Right lobe of liver (tissue), 6 donors: ENCODE measurements at places on chromosomes 1 and 21. TPM values are rescaled to one million over a fixed set of nuclear protein-coding genes. Genes with fewer than 3 reads are reported as not detected.

GRCh38 chr1:113957984-113958383, 21.3 kb upstream of the OLFML3 start:
- no peak for DNase-seq
- H3K4me3 ChIP-seq = no peak overlapping the region
- peaks cover 51% of the 10 kb centered on the region for H3K36me3 ChIP-seq
- no peaks in the 10 kb centered on the region for H3K4me1 ChIP-seq

- H3K4me1 ChIP-seq = no peaks in the 10 kb centered on the region
- no peak overlapping the region for H3K4me3 ChIP-seq
- no peaks in the 10 kb centered on the region for H3K27me3 ChIP-seq
Observed at GRCh38 chr1:102840741-102841140, 267.6 kb downstream of the COL11A1 start.

- no peak for DNase-seq
- no peak overlapping the region for H3K27ac ChIP-seq
- no peaks in the 10 kb centered on the region for H3K36me3 ChIP-seq
- no peaks in the 10 kb centered on the region for H3K27me3 ChIP-seq
Observed at GRCh38 chr1:182671750-182672486, 12.5 kb downstream of the RGS8 start.

DNA sequence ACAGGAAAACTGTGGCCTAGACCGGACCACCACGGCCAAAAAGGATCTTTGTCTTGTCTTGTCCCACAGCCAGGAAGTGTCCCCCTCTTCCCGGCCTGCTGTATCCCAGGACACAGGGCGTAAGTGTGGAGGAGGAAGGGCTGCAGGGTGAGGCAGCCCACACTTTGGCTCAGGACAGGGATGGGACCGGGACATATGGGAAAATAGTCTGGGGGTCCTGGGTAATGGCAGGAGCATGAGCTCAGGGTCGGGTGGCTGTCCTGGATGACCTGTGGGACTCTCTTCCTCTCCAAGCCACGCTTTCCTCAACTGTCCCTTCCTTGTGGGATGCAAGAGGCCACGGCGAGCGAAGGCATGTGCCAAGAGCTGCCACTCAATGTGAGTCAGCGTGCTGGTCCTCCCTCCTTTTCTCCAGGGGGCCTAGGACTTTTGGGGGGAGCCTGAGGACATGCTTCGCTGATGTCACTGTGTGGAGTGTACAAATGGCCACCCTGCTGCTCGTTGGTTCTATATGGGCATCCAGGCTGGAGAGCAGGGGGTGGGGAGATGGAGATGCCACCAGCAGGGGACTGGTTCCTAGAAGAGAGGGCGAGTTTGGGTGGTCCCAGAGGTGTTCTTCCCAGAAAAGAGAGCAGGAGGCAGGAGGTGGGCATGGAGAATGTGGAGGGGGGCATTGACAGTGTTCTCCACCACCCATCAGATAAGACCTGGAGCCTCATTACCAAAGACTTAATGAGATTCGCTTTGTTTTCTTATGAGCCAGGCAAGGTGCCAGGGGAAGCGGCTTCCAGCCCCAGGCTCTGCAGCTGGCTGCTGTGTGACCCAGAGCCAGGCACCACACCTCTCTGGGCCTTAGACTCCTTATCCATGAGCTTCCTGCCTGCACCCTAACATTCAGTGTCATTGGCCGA, 11.5 kb upstream of the PADI1 start:
- H3K36me3 ChIP-seq = no peaks in the 10 kb centered on the region
- H3K27ac ChIP-seq = no peak overlapping the region
- no peaks in the 10 kb centered on the region for H3K4me1 ChIP-seq
- no peak for DNase-seq

DNA sequence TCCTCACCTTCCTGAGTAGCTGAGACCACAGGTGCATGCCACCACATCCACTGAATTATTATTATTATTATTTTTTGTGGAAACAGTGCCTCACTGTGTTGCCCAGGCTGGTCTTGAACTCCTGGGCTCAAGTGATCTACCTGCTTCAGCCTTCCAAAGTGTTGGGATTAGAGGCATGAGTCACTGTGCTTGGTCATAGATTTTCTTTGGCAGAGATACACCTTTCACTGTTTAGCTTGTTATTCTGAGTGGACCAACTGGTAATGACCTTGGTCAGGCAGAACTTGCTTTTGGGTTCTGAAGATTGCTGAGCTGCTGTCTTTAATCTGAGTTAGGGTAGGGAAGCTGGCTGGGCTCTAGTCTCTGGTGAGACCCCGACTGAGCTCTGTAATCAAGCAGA, 66.8 kb downstream of the DNAH14 start:
- H3K36me3 ChIP-seq = no peaks in the 10 kb centered on the region
- H3K27ac ChIP-seq = no peak overlapping the region

DNA sequence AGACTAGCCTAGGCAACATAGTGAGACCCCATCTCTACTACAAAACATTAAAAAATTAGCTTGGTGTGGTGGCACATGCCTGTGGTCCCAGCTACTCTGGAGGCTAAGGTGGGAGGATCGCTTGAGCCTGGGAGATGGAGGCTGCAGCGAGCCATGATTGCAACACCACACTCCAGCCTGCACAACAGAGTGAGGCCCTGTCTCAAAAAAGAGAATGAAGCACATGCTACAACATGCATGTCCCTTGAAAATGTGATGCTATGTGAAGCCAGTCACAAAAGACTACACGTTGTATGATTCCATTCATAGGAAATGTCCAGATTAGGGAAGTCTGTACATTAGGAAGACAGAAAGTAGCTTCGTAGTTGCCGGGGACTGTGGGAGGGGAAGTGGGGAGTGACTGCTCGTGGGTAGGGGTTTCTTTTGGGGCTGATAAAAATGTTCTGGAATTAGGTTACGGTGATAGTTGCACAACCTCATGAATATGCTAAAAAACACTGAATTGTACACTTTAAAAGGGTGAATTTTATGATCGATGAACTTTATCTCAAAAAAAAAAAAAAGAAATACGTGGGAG, 202.1 kb downstream of the KAZN start:
- no peak overlapping the region for H3K27ac ChIP-seq
- H3K4me3 ChIP-seq = no peak overlapping the region
- H3K27me3 ChIP-seq = no peaks in the 10 kb centered on the region
- H3K4me1 ChIP-seq = no peaks in the 10 kb centered on the region
- no peaks in the 10 kb centered on the region for H3K36me3 ChIP-seq
- DNase-seq = no peak

- H3K4me1 ChIP-seq = no peaks in the 10 kb centered on the region
- no peak overlapping the region for H3K27ac ChIP-seq
- H3K27me3 ChIP-seq = no peaks in the 10 kb centered on the region
- no peak overlapping the region for H3K4me3 ChIP-seq
- no peaks in the 10 kb centered on the region for H3K36me3 ChIP-seq
Observed at GRCh38 chr1:24329797-24330543, 10.8 kb downstream of the GRHL3 start.

- no peak overlapping the region for H3K27ac ChIP-seq
- no peak overlapping the region for H3K4me3 ChIP-seq
- DNase-seq = no peak
- H3K27me3 ChIP-seq = no peaks in the 10 kb centered on the region
Observed at GRCh38 chr1:185074307-185074706, 28.9 kb downstream of the RNF2 start.

DNA sequence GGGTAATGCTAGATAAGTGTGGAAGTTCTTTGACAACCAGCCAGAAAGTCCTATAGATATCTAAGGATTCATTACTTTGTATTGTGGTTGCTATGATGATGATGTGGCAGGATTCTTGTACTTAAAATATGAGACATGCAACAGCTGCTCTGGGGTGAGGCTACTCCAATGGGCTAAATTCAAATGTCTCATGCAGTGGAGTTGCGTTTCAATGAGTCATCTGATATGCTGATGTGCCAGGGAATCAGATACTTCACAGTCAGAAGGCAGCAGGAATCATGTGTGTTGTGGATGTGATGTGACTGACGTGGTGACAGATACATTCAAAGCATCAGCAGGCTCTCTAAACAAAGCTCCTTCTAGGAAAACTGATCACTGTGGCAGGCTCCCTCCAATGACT, 66.5 kb downstream of the TSEN15 start:
- no peaks in the 10 kb centered on the region for H3K4me1 ChIP-seq
- H3K27me3 ChIP-seq = no peaks in the 10 kb centered on the region
- no peak for DNase-seq
- H3K4me3 ChIP-seq = no peak overlapping the region
- no peak overlapping the region for H3K27ac ChIP-seq

- no peak for DNase-seq
- no peak overlapping the region for H3K27ac ChIP-seq
- no peak overlapping the region for H3K4me3 ChIP-seq
Observed at GRCh38 chr1:224489534-224490365, 55.2 kb upstream of the WDR26 start.

BEST4 gene
- total RNA-seq = 0.13 TPM

CA14 gene
- not detected for total RNA-seq

GRCh38 chr1:24317081-24317480, 2.1 kb upstream of the GRHL3 start:
- DNase-seq = no peak
- no peak overlapping the region for H3K4me3 ChIP-seq
- H3K36me3 ChIP-seq = no peaks in the 10 kb centered on the region
- H3K27ac ChIP-seq = no peak overlapping the region
- H3K4me1 ChIP-seq = no peaks in the 10 kb centered on the region
- H3K27me3 ChIP-seq = no peaks in the 10 kb centered on the region

DNA sequence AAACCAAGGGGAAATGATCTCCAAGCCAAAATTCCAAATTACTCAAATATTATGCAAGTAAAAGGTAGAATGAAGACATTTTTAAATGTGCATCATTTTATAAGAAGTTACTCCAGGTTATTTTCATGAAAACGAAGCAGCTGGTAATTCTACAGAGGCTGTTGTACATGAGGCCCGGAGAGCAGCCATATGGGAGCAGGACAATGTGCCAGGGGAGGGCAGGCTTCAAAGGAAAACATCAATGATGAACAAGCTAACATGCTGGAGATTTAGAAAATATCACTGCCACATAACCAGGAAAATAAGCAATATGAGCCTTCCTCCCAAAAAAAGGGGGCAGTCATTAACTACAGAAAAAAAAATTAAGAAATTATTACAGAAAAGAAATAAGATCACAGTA, 109.1 kb downstream of the TIAM1 start:
- no peak overlapping the region for H3K4me3 ChIP-seq
- no peak for DNase-seq
- no peak overlapping the region for H3K27ac ChIP-seq
- H3K36me3 ChIP-seq = no peaks in the 10 kb centered on the region

GUCA2A gene
- total RNA-seq = not detected

DNA sequence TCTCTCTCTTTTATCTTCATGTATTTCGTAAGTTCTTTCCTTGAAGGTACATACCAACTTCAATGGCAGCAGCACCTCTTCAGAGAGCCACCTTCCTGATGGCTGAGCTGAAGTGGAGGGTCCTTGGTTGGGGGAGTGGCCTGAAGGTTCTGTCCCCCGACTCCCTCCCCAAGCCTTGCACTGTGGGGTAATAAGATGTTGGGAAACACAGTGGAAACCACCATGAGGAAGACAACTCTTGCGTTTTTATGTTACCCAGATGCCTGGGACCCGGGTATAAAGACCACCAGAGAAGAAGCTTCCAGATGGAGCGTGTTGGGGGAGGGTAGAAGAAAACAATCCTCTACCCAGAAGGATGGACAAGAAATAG, 794 bp downstream of the KRTAP12-3 start:
- no peaks in the 10 kb centered on the region for H3K27me3 ChIP-seq
- no peak for DNase-seq
- H3K36me3 ChIP-seq = no peaks in the 10 kb centered on the region

GRCh38 chr1:75672528-75673393, 51.7 kb upstream of the ACADM start:
- no peaks in the 10 kb centered on the region for H3K27me3 ChIP-seq
- H3K4me1 ChIP-seq = no peaks in the 10 kb centered on the region
- H3K4me3 ChIP-seq = no peak overlapping the region
- H3K36me3 ChIP-seq = no peaks in the 10 kb centered on the region

GRCh38 chr1:68377098-68377497, 72.7 kb downstream of the RPE65 start:
- H3K36me3 ChIP-seq = no peaks in the 10 kb centered on the region
- no peak overlapping the region for H3K4me3 ChIP-seq
- no peaks in the 10 kb centered on the region for H3K4me1 ChIP-seq
- no peak overlapping the region for H3K27ac ChIP-seq
- no peaks in the 10 kb centered on the region for H3K27me3 ChIP-seq

DNA sequence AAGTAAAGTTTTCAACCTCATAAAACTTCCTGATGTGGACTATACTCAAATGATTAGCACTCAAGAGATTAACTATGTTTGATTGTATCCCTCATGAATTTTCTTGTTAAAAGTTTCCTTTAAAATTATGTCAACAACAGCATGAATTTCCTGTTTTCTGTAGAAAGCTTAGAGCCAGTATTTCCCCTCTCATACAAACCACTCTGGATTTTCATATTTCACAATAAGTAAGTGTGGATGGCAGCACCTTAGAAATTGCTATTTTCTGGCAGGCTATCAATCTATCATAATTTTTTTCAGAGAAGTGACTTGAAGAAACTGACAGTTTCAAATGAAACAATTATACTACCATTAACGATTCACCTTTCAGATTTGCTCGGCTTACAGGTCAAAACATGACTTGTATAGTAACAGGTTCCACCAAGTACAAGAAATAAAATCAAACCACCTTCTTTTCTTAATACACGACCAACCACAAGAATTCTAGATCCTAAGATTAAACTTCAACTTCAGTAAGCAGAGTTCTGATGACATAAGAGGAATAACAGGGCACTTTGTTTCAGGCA, 20.8 kb downstream of the ELK4 start:
- peaks cover 1% of the 10 kb centered on the region for H3K36me3 ChIP-seq
- no peaks in the 10 kb centered on the region for H3K27me3 ChIP-seq
- no peak overlapping the region for H3K4me3 ChIP-seq
- DNase-seq = no peak
- no peaks in the 10 kb centered on the region for H3K4me1 ChIP-seq
- no peak overlapping the region for H3K27ac ChIP-seq

DNA sequence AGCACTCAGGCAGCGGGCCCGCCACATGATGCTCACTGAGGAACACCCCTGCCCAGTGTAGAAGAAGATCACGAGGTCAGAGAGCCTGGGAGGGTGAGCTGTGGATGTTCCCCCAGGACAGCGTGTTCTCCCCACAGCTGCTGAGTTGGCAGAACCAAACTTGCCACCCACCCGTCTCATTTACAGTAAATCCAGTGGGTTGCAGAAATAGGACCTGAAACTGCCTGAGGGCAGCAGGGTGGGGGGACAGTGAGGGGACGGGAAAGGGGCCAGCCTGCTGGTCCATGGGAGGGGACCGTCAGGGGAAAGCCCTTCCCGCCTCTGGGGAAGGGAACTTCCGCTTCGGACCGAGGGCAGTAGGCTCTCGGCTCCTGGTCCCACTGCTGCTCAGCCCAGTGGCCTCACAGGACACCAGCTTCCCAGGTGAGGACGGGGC, at the start of gene C1QB:
C1QB (plus strand) TSS at position 356 of the 436 bp plus-strand sequence. CDS start 6,227 bp downstream, outside the sequence.
- H3K27me3 ChIP-seq = no peaks in the 10 kb centered on the region
- DNase-seq = no peak
- no peaks in the 10 kb centered on the region for H3K4me1 ChIP-seq
- H3K36me3 ChIP-seq = no peaks in the 10 kb centered on the region

DNA sequence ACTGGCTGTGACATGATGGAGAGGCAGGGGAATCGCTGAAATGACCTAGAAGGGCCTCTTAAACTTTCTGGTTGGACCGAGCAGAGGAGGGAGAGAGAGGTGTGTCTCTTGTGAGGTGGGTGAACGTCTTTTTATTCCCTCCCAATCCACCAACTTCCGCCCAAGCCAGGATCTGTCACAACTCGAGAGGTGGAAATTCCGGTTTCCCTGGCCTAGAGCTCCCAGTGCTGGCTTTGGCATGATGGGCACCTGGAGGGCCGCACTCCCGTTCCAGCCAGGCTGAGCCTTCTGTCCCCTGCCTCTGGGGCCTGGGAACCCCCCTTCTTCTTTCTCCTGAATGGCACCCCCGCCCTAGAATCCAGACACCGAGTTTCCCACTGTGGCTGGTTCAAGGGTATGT, at the start of gene SEMA4A:
SEMA4A (plus strand) TSS at position 224 of the 400 bp plus-strand sequence. CDS start 994 bp downstream, outside the sequence.
- DNase-seq = no peak
- no peaks in the 10 kb centered on the region for H3K36me3 ChIP-seq
- no peak within 1 kb of the TSS for H3K4me3 ChIP-seq
- no peaks in the 10 kb centered on the region for H3K4me1 ChIP-seq
